ENCODE measurements at places on chromosomes 13 and 19.

DNA sequence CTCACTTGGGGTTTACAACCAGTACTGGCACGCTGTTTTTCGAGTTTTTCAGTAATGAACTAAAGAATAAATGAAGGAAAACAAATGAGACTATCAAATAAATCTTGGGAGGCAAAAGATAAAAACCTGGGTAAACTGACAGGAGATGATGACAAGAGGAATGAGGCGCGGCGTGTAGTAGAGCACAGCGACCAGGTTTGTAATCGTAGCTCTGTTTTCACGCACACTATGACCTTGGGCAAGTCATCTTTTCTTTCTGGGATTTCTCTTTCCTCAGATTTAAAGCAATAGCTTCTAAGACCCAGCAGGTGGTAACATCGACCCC lies 419 bp downstream of the MRPS31 start:
- DNase-seq, result no peak

GRCh38 chr13:109665781-109666249 lies 120.6 kb downstream of the IRS2 start:
- DNase-seq, result no peak

DNA sequence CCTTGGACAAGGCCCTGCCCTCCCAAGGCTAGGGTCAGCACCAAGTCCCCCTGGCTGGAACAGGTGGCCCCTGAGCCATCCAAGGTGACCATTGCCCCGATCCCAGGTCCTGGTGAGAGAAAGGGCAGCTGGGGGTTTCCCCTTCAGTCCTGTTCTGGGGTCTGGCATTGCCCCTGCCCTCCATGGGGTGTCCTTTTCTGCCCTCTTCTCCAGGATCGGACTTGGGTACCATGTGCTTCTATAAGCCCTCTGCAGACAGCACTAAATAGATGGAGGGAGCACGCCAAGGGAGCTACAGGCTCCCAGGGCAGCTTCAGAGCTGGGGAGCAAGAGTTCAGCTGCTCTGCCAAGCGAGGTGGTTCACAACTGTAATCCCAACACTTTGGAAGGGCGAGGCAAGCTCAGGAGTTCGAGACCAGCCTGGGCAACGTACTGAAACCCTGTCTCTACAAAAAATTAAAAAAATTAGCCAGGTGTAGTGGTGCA lies 13.5 kb upstream of the KCNN1 start:
- no peak for DNase-seq

- no peak for DNase-seq
Measured at GRCh38 chr13:37089495-37089894, 16.0 kb downstream of the CSNK1A1L start.

GRCh38 chr13:107838588-107839161 lies 376.7 kb downstream of the LIG4 start:
- DNase-seq, result no peak

GRCh38 chr13:69912630-69913029 lies 195.0 kb upstream of the ATXN8OS start:
- DNase-seq, result no peak

- no peak for DNase-seq
Measured at GRCh38 chr19:804419-805165, 7.3 kb downstream of the PTBP1 start.

DNA sequence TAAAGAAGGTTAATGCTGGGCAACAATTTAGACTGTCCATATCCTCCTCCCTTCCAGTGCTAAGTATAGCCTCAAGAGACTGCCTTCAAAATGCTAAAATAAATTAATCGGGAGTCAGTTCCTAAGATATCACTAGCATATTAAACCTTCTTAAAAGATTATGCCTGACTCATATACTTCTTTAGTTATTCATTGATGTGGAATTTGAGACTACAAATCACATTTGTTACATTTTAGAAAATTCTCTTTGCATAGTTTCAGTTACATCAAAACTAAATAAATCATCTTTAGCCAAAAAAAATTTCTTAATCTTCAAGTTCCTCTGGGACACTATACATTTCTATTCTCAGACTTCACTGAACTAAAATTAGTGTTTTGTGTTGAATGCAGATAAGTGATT lies 769.1 kb downstream of the PCDH9 start:
- DNase-seq, result no peak

- no peak for DNase-seq
Measured at GRCh38 chr19:3684054-3684816, 16.0 kb downstream of the PIP5K1C start.

- no peak for DNase-seq
Measured at GRCh38 chr13:23985839-23986238, 88.5 kb upstream of the C1QTNF9B start.

DNA sequence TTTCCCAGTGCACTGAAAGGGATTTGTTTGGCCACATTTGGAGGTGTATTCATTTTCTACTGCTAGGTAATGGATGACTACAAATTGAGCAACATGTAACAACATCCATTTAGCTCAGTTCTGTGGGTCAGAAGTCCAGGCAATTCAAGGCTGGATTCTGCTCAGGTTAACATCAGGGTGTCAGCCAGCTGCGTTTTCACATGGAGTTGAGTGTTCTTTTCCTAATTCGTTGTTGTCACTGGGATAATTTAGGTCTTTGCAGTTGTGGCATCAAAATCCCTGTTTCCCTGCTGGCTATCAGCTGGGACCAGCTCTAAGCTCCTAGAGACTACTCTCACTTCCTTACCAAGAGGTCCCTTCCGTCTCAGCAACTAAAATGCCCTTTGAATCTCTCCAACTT lies 25.4 kb downstream of the MIR17HG start:
- DNase-seq, result no peak

- no peak for DNase-seq
Measured at GRCh38 chr19:469833-470232, 9.0 kb upstream of the SHC2 start.

GRCh38 chr13:113207890-113208420 lies 514 bp downstream of the PCID2 start:
- no peak for DNase-seq

- DNase-seq, result no peak
Measured at GRCh38 chr19:17529239-17530158, 18.1 kb downstream of the PGLS start.

GRCh38 chr13:101925731-101926130 lies 473.3 kb downstream of the ITGBL1 start:
- no peak for DNase-seq

DNA sequence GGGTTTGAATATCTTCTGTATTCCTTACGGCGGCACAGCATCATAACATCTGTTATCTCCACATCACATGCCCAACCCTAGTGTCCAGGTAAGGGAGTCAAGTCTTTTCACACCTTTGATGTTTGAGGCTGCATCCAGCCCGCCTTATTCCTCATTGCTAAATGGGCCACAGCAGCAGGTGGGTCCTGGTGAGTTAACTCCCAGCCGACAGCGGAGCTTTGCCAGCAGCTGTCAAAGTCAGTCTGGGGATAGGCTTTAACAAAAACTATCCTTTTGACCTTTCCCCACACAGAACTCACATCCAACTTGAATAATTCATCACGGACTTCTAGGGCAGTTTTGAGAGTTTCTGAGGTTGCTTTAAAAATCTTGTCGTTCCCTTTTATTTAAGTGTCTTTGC lies 235.1 kb downstream of the DLEU7 start:
- no peak for DNase-seq

DNA sequence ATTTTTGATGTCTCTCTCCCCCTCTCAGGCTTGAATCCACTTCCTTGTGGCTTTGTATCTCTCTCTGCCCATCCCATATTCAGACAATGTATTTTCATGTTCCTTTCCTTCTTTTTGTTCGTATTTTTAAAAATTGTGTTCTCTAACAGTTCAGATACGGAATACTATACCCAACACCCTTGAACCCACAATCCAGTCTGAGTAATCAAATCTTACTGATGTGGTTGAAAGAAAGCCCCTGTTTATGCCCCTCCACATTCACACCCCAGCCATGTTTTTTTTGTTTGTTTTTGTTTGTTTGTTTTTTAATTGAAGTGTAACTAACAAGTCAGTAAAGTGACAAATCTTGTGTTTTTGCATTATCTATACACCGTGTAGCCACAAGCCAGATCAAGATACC lies 1.4 kb downstream of the SPIB start:
- no peak for DNase-seq

DNA sequence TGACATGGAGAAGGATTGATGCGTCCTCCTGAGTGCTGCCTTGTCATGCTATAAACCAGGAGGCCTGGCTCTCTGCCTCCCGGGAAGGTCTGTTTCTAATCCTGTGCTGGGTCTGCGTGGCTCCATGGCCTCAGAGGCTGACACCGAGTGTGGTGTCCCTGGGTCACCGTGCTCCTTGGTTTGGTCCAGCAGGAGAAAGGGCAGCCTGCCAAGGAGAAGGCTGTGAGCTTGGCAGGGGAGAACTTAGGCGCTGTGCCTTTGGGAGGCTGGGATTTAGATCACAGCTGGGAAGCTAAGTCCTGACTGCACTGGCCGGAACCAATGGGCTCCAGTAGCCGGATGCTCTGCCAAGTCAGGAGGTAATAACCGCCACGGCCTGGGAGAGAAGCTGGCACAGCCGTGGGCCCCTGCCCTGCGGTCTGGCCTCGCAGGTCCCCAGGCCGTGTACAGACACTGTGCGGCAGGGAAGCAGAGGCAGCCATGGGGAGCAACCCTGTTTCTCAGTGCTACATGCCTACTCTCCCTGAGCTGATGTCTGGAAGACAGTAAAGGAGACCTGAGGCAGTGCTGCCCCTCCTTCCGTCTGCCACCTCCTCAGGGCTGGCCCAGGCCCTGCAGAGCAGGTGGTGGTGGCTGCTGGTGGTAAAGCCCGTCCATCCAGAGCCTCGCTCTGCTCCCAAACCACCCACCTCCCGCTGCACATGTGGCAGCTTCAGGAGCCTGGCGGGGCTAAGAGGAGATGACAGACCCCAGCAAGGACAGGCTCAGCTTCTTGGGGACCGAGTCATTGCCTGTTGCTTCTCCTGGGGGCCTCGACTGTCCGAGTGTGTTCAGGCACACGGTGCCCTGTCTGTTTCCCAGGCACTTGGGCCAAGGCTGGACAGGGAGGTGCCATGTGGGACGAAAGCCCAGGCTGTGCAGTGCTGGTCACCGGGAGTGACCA lies 44.9 kb downstream of the C13orf46 start:
- no peak for DNase-seq

GRCh38 chr19:53388904-53389303 lies 6.0 kb upstream of the ZNF765 start:
- no peak for DNase-seq

DNA sequence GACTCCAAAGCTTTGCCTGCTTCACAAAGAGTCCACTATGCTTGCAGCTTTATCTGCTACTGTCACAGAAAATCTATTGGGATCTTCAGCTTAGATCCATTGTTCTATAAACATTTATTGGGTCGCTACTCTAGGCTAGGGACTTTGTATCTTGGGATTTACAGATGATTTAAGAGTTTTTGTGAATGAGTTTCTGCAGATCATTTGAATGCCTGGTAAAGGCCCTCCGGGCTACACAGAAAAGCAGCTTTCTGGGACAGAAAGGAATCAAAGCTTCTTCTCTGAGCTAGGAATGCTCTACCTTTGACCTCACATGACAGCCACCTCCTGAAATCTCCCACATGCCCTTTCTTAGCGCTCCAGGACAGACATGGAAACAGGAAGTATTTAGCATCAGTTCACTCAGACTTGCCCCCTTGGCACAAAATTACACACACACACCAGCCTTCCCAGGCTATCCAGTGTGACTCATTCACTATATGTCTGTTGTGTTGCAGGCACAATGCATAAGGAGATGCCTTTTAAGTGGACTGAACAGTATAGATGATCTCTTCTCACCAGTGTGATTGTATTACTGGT lies 492.4 kb downstream of the DACH1 start:
- no peak for DNase-seq

- no peak for DNase-seq
Measured at GRCh38 chr19:32798201-32798600, 71.4 kb downstream of the SLC7A9 start.

DNA sequence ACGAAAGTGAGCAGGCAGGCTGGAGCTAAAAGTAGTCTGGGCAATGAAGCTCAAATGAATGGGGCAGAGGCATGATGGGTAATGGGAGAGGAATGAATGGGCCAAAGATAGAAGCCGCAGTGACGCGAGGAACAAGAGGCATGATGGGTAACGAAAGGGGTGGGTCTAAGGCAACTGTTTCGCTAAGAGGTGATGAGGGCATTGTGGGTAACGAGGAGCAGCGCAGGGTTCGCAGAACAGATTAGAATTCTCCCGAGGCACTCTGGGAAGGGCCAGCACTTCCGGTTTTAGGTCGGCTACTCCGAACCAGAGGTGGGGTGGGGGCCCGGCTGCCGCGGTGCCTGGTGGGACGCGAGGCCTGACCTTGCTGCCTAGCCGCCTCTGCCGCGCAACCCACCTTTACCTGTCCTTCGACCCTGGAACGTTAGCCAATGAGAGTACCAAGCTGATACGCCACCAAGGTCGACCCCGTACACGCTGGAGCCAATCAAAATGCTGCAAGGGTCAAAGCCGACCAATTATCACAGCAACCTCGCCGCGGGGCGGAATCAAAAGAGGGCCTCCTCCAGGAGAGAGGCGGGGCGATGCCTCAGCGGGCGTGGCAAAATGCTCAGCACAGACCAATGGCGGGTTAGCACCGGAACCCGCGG lies 563 bp upstream of the TOMM40 start:
- no peak for DNase-seq

GRCh38 chr13:76790980-76791819 lies 95.0 kb downstream of the KCTD12 start:
- DNase-seq, result no peak

DNA sequence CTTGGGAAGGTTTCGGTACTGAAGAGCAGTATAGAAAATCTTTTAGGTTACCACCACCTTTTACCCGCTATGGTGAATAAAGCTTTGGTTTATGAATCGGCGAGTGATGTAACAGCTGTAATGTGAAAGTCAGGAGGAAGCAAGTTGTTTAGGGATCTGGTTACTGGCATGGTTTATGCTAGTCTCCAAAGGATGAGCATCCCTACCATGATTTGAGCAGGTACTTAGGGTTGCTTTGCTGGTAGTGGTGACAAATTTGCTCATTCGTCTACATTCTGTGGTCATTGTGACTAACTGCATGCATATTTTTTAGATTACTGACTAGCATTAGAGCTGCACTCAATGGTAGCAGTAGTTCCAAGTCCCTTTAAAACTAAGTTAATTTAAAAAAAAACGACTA lies 104.1 kb downstream of the FRY start:
- no peak for DNase-seq

- DNase-seq, result no peak
Measured at GRCh38 chr13:21879263-21879914, 208.5 kb downstream of the FGF9 start.

GRCh38 chr19:8323781-8324185 lies 2.5 kb downstream of the RPS28 start:
- DNase-seq, result no peak

DNA sequence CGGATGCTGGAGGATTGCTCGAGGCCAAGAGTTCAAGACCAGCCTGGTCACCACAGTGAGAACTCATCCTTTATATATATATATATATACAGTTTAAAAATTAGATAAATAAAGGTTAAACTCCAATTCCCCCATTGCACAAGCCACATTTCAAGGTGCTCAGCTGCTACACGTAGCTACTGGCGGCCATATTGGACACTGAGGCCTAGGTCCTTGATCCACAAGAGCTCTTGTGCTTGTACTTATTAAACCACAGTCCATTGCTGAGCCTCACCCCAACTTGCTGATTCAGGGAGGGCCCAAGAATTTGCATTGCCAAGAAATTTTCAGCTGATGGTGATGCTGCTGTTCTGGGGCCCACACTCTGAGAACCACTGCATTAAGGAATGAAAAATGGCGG lies 9.6 kb downstream of the TTC9B start:
- DNase-seq, result no peak

- no peak for DNase-seq
Measured at GRCh38 chr19:45217957-45218334, 27.3 kb downstream of the EXOC3L2 start.

GRCh38 chr13:97239943-97240787 lies 18.0 kb downstream of the MBNL2 start:
- DNase-seq, result no peak

Data from CD4-positive, alpha-beta T cell treated with Interleukin-1 beta for 1 hour (primary cell).